ENCODE measurements at places on chromosomes 4 and X. TPM values are rescaled to one million over a fixed set of nuclear protein-coding genes. Genes with fewer than 3 reads are reported as not detected.

The FAM47A gene
- polyA plus RNA-seq, result not detected

The POU4F2 gene
- not detected for polyA plus RNA-seq

The HSD17B13 gene
- polyA plus RNA-seq, result not detected

The CSN1S1 gene
- not detected for polyA plus RNA-seq

The ESX1 gene
- not detected for polyA plus RNA-seq

The IL1RAPL1 gene
- polyA plus RNA-seq, result not detected

The FAM53A gene
- polyA plus RNA-seq, result 2.9 TPM

- no peaks in the 10 kb centered on the region for H3K27me3 ChIP-seq
- DNase-seq, result no peak
- no peaks in the 10 kb centered on the region for H3K36me3 ChIP-seq
- peaks cover 37% of the 10 kb centered on the region for H3K4me1 ChIP-seq
Measured at GRCh38 chr4:159101988-159102621, 774 bp upstream of the RAPGEF2 start.

DNA sequence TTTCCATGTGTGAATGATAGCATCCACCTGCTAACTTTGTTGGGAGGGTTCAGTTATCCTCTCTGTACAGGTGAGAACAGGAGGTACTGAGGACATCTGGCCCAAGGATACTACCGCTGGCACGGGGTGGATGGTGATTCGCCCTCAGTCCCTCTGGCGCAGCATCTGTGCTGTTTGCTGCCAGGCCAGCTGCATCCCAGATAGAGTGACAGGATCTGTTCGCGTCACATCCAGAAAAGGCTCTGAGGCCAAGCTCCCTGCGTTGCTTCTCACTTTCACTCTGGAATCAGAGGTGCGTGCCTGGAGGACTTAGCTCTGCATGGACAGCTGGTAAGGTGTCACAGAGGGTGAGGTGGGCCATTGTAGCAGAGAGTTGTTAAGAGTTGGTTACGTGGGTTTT is 95.4 kb downstream of the TBL1X start:
- no peaks in the 10 kb centered on the region for H3K36me3 ChIP-seq
- no peak for DNase-seq
- no peaks in the 10 kb centered on the region for H3K27me3 ChIP-seq
- H3K27ac ChIP-seq, result no peak overlapping the region
- peaks cover 55% of the 10 kb centered on the region for H3K4me1 ChIP-seq

GRCh38 chr4:159384632-159385031 is 281.8 kb downstream of the RAPGEF2 start:
- no peaks in the 10 kb centered on the region for H3K36me3 ChIP-seq
- no peak overlapping the region for H3K4me3 ChIP-seq
- no peaks in the 10 kb centered on the region for H3K4me1 ChIP-seq
- DNase-seq, result no peak

GRCh38 chr4:137647375-137647774 is 115.1 kb upstream of the PCDH18 start:
- H3K4me3 ChIP-seq, result no peak overlapping the region
- H3K27me3 ChIP-seq, result no peaks in the 10 kb centered on the region
- no peak overlapping the region for H3K27ac ChIP-seq
- no peak for DNase-seq
- H3K4me1 ChIP-seq, result no peaks in the 10 kb centered on the region

GRCh38 chr4:154009191-154009590 is 220.3 kb upstream of the SFRP2 start:
- H3K27ac ChIP-seq, result no peak overlapping the region
- H3K4me1 ChIP-seq, result no peaks in the 10 kb centered on the region
- no peak for DNase-seq
- no peak overlapping the region for H3K4me3 ChIP-seq

GRCh38 chr4:48490680-48491513 is 845 bp downstream of the ZAR1 start:
- no peak for DNase-seq
- no peaks in the 10 kb centered on the region for H3K36me3 ChIP-seq
- no peak overlapping the region for H3K27ac ChIP-seq

GRCh38 chr4:39609454-39609931 is 29.2 kb downstream of the SMIM14 start:
- H3K27ac ChIP-seq, result peak overlapping the region; percentile 85
- H3K27me3 ChIP-seq, result no peaks in the 10 kb centered on the region
- peak overlapping the region; percentile 81 for H3K4me3 ChIP-seq

GRCh38 chr4:126071346-126072333 is 756.9 kb downstream of the FAT4 start:
- H3K4me1 ChIP-seq, result no peaks in the 10 kb centered on the region
- H3K4me3 ChIP-seq, result no peak overlapping the region
- no peaks in the 10 kb centered on the region for H3K27me3 ChIP-seq
- DNase-seq, result no peak
- no peak overlapping the region for H3K27ac ChIP-seq

GRCh38 chrX:154695911-154696675 is 42.7 kb upstream of the CTAG2 start:
- H3K27ac ChIP-seq, result no peak overlapping the region
- no peaks in the 10 kb centered on the region for H3K27me3 ChIP-seq
- H3K36me3 ChIP-seq, result peaks cover 12% of the 10 kb centered on the region
- H3K4me3 ChIP-seq, result no peak overlapping the region

DNA sequence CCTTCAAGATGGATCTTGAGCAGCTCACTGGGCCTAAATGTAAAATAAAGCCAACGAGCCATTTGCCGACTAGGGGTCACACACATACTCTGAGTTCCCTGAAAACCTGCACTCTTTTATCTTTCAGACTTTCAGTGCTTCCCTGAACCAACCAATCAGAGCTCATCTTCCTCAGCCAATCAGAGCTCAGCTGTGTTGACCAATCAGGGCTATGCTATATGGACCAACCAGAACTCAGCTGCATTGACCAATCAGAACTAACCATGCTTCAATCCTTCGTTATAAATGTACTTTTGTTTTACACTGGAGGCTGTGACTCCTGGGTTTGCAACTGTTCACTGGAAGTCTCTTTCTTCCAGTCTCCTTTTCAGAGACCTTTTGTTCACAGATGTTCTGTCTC is 19.3 kb downstream of the SLC25A53 start:
- H3K4me3 ChIP-seq, result no peak overlapping the region
- DNase-seq, result no peak
- no peak overlapping the region for H3K27ac ChIP-seq
- H3K27me3 ChIP-seq, result no peaks in the 10 kb centered on the region

DNA sequence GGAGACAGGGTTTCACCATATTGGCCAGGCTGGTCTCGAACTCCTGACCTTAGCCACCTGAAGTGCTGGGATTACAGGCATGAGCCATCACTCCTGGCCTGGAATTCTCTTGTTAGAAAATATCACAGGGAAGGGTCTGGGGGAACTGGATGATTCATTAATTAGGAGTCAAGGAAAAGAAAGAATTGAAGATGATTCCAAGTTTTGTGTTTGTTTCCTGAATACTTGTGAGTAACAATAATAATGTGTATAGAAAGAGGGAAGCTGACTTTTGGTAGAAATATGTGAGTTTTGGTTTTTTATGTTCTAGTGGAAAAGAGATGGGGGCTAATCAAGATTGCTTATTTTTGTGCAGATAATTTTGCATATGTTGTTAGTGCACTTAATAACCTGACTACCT is 77.3 kb upstream of the CLNK start:
- H3K27me3 ChIP-seq, result no peaks in the 10 kb centered on the region
- no peak for DNase-seq
- no peak overlapping the region for H3K27ac ChIP-seq
- H3K4me1 ChIP-seq, result no peaks in the 10 kb centered on the region

GRCh38 chr4:11489453-11490083 is 60.9 kb upstream of the HS3ST1 start:
- H3K36me3 ChIP-seq, result no peaks in the 10 kb centered on the region
- H3K27me3 ChIP-seq, result no peaks in the 10 kb centered on the region
- no peak overlapping the region for H3K27ac ChIP-seq
- DNase-seq, result no peak
- H3K4me1 ChIP-seq, result no peaks in the 10 kb centered on the region
- H3K4me3 ChIP-seq, result no peak overlapping the region

DNA sequence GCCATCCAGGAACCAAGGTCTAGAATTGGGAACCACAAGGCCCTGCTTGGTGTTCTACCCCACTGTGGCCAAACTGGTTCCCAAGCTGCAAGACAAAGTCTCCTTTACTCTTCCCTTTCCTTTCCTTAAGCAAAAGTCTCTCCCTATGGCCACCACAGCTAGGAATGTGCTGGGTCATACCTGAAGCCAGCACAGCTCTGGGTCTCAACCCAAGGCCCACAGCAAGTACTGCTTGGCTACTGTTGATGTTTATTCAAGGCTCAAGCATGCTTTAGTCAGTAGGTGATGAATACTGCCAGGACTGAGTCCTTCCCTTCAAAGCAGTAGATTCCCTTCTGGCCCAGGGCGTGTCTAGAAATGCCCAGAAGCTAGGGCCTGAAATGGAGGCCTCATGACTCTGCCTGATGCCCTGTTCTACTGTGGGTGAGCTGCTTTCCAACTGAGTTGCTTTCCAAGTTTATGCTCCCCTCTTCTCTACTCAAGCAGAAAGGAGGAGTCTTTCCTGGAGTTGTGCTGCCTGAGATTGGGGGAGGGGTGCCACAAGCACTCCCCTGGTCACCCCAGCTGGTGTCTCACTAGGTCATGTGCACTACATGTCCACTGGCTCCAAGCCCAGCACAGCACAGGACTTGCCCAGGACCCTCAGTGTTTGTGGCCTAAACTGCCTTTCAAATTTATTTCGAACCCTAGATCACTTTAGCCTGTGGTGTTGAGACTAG is 44.9 kb downstream of the STAP1 start:
- H3K36me3 ChIP-seq, result peaks cover 66% of the 10 kb centered on the region
- no peaks in the 10 kb centered on the region for H3K27me3 ChIP-seq
- no peak overlapping the region for H3K4me3 ChIP-seq
- peaks cover 70% of the 10 kb centered on the region for H3K4me1 ChIP-seq
- peak overlapping the region; percentile 84 for H3K27ac ChIP-seq
- DNase-seq, result no peak

- no peaks in the 10 kb centered on the region for H3K36me3 ChIP-seq
- H3K27ac ChIP-seq, result peak overlapping the region; percentile 96
- DNase-seq, result no peak
- H3K4me3 ChIP-seq, result peak overlapping the region; percentile 92
Measured at GRCh38 chrX:120309873-120310705, 1.2 kb downstream of the TMEM255A start.

DNA sequence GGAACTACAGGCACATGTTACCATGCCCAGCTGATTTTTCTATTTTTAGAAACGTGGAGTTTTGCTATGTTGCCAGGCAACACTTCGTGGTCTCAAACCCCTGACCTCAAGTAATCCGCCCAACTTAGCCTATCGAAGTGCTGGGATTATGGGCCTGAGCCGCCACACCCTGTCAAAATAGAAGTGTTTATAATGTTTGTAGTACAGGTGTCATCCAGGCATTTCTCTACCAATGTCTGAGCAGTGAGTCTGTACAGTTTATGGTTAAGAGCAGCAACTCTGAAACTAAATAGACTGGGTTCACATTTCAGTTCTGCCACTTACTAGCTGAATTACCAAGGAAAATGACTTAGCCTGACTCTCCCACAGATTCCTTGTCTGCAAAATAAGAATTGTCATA is 460.4 kb upstream of the GALNT7 start:
- H3K36me3 ChIP-seq, result no peaks in the 10 kb centered on the region
- no peak overlapping the region for H3K4me3 ChIP-seq
- no peak overlapping the region for H3K27ac ChIP-seq
- H3K4me1 ChIP-seq, result no peaks in the 10 kb centered on the region
- H3K27me3 ChIP-seq, result no peaks in the 10 kb centered on the region

DNA sequence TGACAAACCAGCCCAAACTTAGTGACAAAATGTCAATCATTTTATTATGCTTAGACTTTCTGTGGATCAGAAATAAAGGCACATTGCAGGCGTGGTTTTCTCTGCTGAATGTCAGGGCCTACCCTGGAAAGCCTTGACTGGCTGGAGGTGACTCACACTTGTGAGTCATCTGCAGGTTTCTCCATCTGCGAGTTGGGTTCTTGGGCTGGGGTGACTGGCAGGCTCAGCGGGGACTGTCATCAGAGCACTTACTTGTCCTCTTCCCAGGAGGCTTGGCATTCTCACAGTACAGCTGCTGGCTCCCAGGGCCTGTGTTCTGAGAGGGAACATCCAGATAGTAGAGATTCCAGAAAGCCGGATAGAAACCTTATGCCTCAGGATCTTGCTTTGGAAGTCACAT is 153.8 kb upstream of the AGA start:
- H3K27me3 ChIP-seq, result no peaks in the 10 kb centered on the region
- no peaks in the 10 kb centered on the region for H3K36me3 ChIP-seq
- no peak overlapping the region for H3K4me3 ChIP-seq
- no peaks in the 10 kb centered on the region for H3K4me1 ChIP-seq

GRCh38 chrX:30654989-30655607 is 1.9 kb downstream of the GK start:
- no peaks in the 10 kb centered on the region for H3K36me3 ChIP-seq
- peaks cover 20% of the 10 kb centered on the region for H3K4me1 ChIP-seq
- H3K27me3 ChIP-seq, result no peaks in the 10 kb centered on the region
- H3K27ac ChIP-seq, result peak overlapping the region; percentile 74
- DNase-seq, result no peak

DNA sequence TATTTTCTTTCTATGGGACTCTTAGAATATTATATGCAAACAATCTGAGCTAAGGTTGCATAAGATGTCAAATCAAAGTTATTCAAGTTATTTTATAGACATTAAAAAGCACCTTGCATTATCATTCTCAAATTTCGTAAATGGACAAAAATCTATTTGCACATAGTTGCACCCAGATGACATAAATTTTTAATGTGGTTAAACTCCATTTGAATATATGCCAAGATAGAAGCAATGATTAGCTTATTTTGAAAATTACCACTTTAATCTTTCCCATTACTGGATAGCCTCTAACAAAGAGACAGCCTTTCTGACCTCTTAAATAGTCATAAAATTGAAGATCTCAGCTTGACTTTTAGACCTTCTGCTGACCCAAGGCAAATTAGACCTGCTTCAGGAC is 386.8 kb downstream of the RAPGEF2 start:
- H3K27me3 ChIP-seq, result peaks cover 27% of the 10 kb centered on the region
- DNase-seq, result no peak
- no peak overlapping the region for H3K4me3 ChIP-seq
- no peak overlapping the region for H3K27ac ChIP-seq
- no peaks in the 10 kb centered on the region for H3K4me1 ChIP-seq
- H3K36me3 ChIP-seq, result peaks cover 11% of the 10 kb centered on the region

DNA sequence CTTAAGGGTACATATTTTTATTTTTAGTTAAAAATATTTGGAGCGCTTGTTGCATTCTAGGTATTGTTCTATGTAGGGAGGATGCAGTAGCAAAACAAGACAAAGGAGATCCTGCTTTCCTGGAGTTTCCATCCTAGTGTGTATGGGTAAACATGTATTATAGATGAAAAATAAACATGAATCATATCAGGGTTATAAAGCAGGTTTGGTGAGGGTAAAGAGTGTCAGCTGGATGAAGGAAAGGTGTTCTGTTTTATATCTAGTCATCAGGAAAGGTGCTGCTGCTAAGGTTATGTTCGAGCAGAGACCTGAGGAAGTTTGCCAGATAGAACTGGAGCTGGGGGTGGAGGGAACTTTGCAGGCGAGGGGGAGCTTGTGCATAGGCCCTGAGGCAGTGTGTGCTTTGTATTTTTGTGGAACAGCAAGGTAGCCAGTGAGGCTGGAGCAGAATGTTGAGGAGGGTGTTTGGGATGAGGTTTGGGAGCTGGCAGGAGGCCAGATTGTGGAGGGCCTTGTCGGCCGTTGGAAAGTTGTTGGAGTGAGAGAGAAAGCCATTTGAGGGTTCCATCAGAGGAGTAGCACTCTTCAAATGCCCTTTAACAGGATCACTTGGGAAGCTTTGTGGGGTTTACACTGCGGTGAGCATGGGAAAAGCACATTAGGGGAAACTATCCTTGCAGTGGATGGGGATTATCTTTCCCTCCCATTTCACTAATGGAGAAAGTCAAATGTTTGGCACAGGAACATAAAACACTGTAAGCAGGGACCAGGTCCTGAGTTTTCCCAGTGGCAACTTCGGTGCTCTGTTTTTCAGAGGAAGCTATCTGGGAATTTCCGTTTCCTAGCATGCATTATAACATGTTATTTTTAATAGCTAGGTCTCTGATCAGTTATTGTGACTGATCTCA is 35.9 kb downstream of the AFF1 start:
- H3K27ac ChIP-seq, result no peak overlapping the region
- H3K27me3 ChIP-seq, result no peaks in the 10 kb centered on the region
- DNase-seq, result no peak

Data from naive B cell (primary cell).